ENCODE measurements at places on chromosomes 7 and 10. TPM values are rescaled to one million over a fixed set of nuclear protein-coding genes. Genes with fewer than 3 reads are reported as not detected.

Gene PTPRN2
- total RNA-seq = 0.26 TPM

Gene PROSER2
- 8.1 TPM for total RNA-seq

Gene BLNK
- 0.65 TPM for total RNA-seq

Gene CUZD1
- total RNA-seq = 0.91 TPM

Gene KCNH2
- total RNA-seq = 1.7 TPM

Gene DMBT1
- 0.13 TPM for total RNA-seq

Gene RBM33
- 26.9 TPM for total RNA-seq

Gene ZNF853
- total RNA-seq = 0.86 TPM

Gene PLPP4
- total RNA-seq = 0.43 TPM

Gene SPDYE18
- not detected for total RNA-seq

Gene MYOZ1
- total RNA-seq = 0.26 TPM

Gene DLX6
- total RNA-seq = 1.6 TPM

Gene KDM7A
- total RNA-seq = 23.8 TPM

Gene GNAT3
- not detected for total RNA-seq

Gene CNPY1
- total RNA-seq = not detected

Gene STRIP2
- 16.9 TPM for total RNA-seq

Gene WEE2
- total RNA-seq = not detected

Gene CTAGE8
- 3.1 TPM for total RNA-seq

Gene OPALIN
- not detected for total RNA-seq

Gene TSPAN33
- total RNA-seq = 0.43 TPM

Gene VTI1A
- 37.8 TPM for total RNA-seq

Gene FEZF1
- not detected for total RNA-seq

Gene IFRD1
- total RNA-seq = 60.5 TPM

Gene UCMA
- not detected for total RNA-seq

Gene PRSS37
- not detected for total RNA-seq

Gene TRAPPC14
- 6.7 TPM for total RNA-seq

Gene CPVL
- total RNA-seq = 0.54 TPM

Gene RBP3
- total RNA-seq = not detected

Gene ZNF248
- 11.1 TPM for total RNA-seq

Gene AEBP1
- total RNA-seq = 216 TPM

Gene CISD1
- total RNA-seq = 36.2 TPM

Gene FAM25G
- not detected for total RNA-seq

Gene HPS6
- total RNA-seq = 27.2 TPM

Gene PNLIP
- total RNA-seq = not detected

Gene RNF32
- 2.0 TPM for total RNA-seq

Gene HTR5A
- not detected for total RNA-seq

Gene SLC13A4
- total RNA-seq = 0.76 TPM

Gene CDNF
- total RNA-seq = 2.7 TPM

Gene ARMC10
- total RNA-seq = 37.5 TPM

Gene FGFBP3
- total RNA-seq = 0.32 TPM

Gene GPR146
- 2.5 TPM for total RNA-seq

Gene FAM131B
- 0.54 TPM for total RNA-seq

Gene TAS2R4
- total RNA-seq = 3.8 TPM

Gene SRRM3
- 1.1 TPM for total RNA-seq

Gene BMI1
- total RNA-seq = 79.6 TPM

Gene AQP1
- 0.86 TPM for total RNA-seq

Gene FAM3C
- 72.3 TPM for total RNA-seq

Gene GDF10
- 0.76 TPM for total RNA-seq

Gene CWF19L1
- 21.8 TPM for total RNA-seq

Gene TRIM50
- not detected for total RNA-seq

Gene ICA1
- total RNA-seq = 11.3 TPM

Gene TYW1
- total RNA-seq = 14.5 TPM

All from articular chondrocyte of knee joint (primary cell).